ENCODE measurements at places on chromosomes 7 and 10.

DNA sequence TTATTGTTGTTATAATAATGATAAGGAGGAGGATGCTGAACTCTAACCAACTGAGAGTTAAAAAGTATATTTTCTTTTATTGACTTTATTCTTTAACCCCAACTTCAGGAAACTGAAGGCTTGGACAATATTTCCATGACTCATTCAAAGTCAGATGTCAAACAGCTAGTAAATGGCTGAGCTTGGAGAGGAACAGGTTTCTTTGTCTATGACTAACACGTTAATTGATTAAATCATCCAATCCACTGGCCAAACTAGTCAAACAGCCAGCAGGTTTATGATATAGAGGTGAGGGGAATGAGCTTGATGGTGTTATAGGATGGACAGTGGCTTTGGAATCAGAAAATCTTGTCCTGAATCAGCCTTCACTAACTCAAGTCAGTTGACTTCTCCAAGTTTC lies 119.1 kb upstream of the WDR11 start:
- no peak for DNase-seq

GRCh38 chr7:56063882-56064625 lies at the start of gene SUMF2:
Gene SUMF2 (plus strand): TSS chr7:56064286. CDS start chr7:56064312, 26 bp downstream.
- DNase-seq = peak; percentile 90

- no peak for DNase-seq
Measured at GRCh38 chr10:119462773-119463172, 79.7 kb downstream of the RGS10 start.

DNA sequence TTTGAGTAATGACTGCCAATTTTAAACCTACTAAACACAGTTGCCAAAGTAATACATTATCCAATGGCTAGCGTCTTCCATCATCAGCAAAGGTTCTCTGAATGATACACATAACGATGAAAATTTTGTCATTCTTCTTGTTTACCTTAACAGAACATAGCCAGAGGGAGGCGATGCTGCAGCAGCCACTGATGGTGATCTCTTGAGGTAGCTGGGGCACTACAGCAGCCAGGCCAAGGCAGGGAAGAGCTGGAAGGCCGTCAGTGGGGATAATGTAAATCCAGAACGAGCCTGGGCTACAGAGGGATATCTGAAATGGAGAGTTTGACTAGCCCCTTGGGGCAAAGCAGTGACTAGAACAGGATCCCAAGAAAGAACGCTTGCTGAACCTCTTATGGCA lies 38.8 kb downstream of the PRPS1L1 start:
- no peak for DNase-seq

GRCh38 chr7:134636008-134636449 lies 10.6 kb upstream of the BPGM start:
- DNase-seq = no peak

DNA sequence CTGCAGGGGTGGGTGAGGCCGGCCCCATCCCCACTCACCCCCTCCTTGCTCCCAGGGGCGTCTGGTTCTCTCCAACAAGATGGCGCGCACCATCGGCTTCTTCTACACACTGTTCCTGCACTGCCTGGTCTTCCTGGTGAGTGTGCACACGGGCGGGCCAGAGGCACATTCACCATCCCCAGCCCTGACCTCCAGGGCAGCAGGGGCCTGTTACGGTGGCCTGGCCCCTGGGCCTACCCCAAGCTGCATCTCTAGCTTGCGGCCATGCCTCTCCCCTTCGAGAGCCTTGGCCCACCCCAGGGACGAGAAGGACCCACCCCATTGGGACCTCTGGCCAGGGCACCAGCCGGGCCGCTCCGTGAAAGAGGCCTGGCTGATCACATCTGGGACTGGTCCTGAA lies 4.9 kb upstream of the SH2B2 start:
- DNase-seq = no peak

DNA sequence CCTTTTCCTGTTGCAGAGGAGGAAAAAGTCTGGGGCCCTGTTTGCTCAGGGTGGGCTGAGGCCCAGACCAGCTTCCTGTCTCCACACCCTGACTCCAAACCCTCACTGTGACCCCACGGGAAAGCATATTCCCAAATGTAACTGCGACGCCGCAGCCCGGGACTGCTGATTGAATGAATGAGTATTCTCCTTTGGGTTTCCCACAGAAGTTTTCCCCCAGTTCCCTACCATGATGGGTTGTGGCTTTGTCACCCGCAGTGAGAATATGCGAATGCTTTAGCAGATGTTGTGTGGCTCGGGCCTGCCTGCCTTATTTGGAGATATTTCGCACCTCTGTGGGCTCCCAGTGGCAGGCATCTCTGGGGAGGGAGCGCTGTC lies 50.6 kb downstream of the MGMT start:
- DNase-seq = no peak

- DNase-seq = no peak
Measured at GRCh38 chr10:110808615-110809014, 63.1 kb upstream of the PDCD4 start.

- DNase-seq = no peak
Measured at GRCh38 chr7:83467493-83467892, 181.4 kb downstream of the SEMA3E start.

GRCh38 chr7:159042581-159043101 lies 102.0 kb downstream of the VIPR2 start:
- DNase-seq = no peak

GRCh38 chr7:139430443-139430842 lies 53.0 kb downstream of the KLRG2 start:
- no peak for DNase-seq

DNA sequence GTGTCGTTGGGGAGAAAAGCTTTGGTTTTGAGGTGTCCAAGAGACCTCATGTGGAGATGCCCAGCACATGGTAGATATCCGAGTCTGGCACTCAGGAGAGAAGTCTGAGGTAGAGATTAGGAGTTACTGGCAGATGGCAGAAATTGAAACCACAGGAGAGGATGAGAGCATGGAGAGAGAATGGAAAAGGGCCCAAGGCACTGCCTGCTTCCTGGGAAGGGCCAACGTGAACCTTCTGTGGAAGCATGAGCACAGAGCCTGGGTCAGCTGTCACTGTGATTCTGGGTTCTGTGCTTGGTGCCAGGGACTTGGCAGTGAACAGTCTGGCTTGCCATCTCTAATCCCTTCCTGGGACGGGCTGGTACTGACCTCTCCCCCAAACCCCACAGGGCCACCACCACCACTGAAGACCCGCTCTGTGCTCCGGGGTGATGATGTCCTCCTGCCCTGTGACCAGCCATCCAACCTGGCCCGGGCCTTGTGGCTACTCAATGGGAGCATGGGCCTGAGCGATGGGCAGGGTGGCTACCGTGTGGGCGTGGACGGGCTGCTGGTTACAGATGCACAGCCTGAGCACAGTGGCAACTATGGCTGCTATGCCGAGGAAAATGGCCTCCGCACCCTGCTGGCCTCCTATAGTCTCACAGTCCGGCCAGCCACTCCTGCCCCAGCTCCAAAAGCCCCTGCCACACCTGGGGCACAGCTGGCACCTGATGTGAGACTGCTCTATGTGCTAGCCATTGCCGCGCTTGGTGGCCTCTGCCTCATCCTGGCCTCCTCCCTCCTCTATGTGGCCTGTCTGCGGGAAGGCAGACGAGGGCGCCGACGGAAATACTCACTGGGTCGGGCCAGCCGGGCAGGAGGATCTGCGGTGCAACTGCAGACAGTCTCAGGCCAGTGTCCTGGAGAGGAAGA lies 4.1 kb downstream of the MRPL43 start:
- no peak for DNase-seq

GRCh38 chr10:29994811-29995210 lies 64.6 kb downstream of the JCAD start:
- DNase-seq = no peak

DNA sequence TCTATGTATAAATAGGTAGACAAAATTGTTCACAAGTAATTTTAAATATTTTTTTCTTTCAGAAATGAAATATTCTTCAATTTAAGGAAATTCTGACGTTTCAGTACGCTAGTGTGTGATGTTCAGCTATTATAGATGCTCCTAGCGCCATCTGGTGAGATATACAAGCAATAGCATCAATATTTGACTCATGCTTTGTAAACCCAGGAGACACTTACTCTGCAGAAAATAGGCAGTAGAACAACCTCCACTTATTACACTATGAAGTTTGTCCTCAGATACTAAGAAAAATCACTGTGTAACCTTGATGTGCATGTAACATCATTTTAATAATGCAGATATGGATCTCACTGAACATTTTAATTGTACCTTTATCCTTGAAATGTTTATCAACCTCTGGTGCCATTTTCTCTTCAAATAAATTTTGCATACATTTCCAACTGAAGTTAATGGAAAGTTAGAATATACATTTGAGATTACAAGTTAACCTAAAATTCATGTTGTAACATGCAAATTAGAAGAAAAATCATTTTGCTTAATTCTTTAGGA lies 151.5 kb upstream of the FAM3C start:
- DNase-seq = no peak

- no peak for DNase-seq
Measured at GRCh38 chr10:9814285-9814864, 1203.3 kb upstream of the CELF2 start.

DNA sequence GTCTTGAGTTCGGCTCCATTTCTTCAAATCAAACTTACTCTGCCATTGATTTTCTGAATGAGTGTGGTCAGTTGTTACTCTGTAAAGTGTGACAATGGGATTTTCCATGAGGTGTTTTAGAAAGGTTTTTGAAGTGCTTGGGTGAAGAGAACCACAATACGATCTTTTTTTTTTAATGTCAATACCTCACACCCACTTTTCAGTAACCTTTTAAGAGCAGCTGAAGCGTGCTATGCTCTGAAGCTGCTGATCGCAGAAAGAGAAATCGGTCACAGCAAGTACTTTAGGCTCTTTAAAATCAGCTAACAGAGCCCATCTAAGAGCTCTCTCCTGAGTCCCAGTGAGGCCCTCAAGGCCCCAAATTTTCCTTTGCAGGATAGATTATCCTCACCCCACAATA lies 34.4 kb upstream of the YAE1 start:
- no peak for DNase-seq

- DNase-seq = no peak
Measured at GRCh38 chr7:124462249-124462648, 303.3 kb downstream of the GPR37 start.

- no peak for DNase-seq
Measured at GRCh38 chr7:101466871-101467270, 104.2 kb downstream of the COL26A1 start.

DNA sequence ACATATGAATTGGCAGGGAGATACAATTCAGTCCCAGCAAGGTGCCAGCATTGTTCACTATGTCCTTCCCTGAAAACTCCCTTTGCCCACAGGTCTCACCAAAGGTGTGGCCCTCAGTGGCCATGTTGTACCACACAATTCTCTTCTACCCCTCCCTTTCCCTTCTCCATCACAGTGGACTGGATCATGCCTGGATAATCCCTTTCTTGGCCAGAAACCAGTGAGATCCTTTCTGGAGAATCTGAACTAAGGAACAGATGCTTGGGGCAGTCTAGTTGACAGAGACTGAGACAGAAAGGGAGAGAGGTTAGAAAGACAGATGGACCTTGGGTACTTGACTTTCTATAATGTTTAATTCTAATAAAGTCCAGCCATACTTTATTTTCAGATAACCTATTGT lies 9.5 kb downstream of the NMT2 start:
- no peak for DNase-seq

- DNase-seq = no peak
Measured at GRCh38 chr10:132551093-132551807, 13.7 kb downstream of the INPP5A start.

DNA sequence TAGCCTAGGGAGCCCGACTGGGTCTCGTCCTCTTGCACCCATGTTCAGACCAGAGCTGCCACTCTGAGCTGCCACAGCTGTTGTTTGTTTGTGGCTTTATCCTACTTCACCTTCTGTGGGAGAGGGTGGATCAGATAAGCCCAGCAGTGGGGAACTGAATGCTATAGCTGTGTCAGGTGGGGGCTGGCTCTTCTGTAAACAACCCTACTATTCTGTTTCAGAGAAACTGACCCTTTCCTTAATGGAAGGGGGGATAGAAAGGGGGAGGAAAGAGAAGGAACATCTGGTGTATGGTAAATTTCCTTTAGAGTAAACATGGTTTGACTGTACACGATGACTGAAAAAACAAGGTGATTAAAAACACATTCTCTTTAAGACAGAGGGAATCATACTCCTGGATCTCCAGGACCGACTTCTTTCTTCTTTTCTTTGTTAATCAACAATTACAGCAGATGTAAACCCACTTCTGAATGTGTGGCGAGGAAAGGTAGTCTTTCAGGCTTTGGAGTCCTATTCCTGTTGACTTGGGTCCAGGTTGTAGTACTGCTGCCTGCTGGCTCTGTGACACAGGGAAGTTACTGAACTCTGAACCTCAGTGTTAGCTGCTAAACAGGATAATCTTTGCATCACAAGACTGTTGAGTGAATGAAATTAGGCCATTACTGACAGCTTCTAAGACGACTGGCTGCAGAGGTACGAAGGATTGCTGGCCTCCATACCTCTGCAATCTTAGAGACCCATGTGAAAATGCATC lies 6.0 kb downstream of the PRXL2A start:
- DNase-seq = no peak
